ENCODE measurements at places on chromosomes 6 and 20. TPM values are rescaled to one million over a fixed set of nuclear protein-coding genes. Genes with fewer than 3 reads are reported as not detected.

DNA sequence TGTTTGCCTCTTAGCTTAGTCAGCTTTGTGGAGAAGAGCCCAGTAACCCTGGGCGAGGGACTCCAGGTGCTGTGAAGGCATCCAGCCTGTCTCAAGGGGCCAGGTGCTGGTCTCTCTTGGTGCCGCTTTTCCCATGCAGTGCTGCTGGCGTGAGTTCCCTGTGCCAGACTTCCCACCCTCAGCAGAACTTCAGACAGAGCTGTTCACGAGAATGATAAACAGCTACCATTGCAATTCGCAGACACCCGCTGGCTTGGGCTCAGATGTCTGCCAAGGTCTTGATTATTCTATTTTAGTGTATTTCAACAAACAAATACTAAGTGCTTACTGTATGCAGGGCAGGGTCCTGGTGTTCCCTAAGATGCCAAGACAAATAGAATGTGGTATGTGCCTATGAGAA, 57.7 kb downstream of the RNF217 start:
- no peak for DNase-seq

GRCh38 chr20:62685781-62686555, 22.7 kb upstream of the NTSR1 start:
- no peak for DNase-seq

DNA sequence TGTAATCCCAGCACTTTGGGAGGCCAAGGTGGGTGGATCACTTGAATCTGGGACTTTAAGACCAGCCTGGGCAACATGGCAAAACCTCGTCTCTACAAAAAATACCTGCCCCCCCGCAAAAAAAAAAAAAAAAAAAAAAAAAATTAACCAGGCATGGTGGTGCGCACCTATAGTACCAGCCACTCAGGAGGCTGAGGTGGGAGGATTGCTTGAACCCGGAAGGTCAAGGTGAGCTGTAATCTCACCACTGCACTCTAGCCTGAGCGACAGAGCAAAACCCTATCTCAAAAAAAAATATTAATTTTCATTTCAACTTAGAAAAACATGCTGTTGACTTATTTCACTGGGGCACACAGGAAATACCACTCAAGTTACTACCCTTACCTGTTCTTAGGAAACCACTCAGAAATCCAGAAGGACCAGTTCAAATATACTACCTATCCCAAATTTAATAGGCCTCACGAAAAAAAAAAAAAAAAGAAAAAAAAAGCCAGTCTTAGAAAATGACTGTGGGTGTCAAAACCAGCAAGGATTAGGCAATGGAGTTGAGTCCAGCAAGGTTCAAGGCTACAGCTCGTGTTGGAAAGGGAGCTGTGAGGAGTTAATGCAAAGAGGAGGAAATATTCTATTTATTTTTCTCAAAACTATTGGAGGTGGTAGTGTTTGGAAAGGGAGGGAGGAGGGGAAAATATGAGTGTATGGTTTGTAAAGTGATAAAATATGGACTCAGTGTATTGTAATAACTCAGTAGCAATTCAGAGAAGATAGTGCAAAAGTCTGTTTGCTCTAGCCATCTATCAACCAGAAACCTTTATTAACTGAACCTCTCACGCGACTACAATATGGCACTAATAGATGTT, 33.9 kb upstream of the PIM1 start:
- DNase-seq, result no peak

DNA sequence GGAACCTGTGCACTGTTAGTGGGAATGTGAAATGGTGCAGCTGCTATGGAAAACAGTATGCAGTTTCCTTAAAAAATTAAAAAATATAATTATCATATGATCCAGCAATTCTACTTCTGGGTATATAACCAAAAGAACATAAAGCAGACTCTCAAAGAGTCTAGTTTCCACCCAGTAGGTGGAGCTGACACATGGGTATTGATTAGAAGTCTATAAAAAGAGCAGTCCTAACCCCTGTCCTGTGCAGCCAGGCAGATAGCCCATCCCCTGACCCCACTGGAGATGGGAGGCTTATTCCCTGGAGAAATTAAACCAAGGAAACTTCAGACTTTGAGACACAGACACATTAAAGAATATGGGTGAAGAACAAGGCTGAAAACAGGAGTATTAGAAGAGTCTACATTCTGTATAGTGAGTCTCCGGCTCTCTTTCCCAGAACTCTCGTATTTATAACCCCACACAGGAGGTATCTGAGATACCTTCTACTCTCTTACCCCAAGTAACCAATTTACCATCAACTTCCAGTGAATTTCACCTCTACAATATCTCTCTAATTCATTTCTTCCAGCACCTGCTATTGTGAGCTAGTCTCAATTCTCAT, 92.3 kb downstream of the SEL1L2 start:
- no peak for DNase-seq

DNA sequence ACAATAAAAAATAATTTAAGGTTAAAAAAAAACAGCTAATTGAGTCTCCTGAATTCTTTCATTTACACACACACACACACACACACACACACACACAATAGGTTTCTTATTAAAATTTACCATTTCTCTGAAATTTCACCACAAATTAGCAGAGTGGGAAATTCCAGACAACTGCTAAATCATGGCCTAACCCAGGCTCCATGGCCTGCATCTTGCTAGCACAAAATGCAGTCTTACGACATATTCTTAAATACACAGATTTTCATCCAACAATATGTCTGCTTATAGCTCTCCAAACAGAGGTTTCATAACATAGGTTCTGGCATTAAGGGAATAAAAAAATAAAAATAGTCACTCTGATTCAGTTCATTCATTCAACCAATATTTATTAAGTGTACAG, 46.9 kb downstream of the SOD2 start:
- DNase-seq, result peak; percentile 18

GRCh38 chr20:49631856-49632418, 64.0 kb upstream of the PTGIS start:
- DNase-seq, result no peak

GRCh38 chr20:20897145-20897544, 184.7 kb upstream of the RALGAPA2 start:
- no peak for DNase-seq

The RSPH4A gene
- 5.1 TPM for total RNA-seq

The LINC00237 gene
- total RNA-seq, result 4.3 TPM

The DNAJC5 gene
- 25.5 TPM for total RNA-seq
